Nephron progenitor cell (in vitro differentiated cells): ENCODE measurements at places on chromosomes 11 and 22.

DNA sequence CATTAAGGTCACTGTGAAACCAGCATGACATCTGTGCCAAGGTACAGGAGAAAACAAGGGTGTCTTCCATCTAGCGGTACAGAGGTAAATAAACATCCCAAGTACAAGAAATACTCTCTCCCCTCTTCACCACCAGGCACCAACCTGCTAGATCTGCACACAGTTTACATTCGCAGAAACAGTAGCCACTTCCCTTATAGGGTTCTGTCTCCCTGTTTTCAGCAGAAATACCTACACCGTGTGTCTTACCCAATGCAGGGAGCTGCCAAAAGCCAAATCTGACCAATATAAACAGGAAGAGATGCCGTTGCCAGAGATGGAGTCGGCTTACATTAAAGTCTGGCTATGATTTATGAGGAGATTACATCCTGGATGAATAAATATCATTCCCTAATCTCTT is 1.2 kb downstream of the SCN4B start:
- H3K4me3 ChIP-seq, result peak overlapping the region; percentile 48
- DNase-seq, result no peak
- H3K36me3 ChIP-seq, result no peaks in the 10 kb centered on the region
- peaks cover 100% of the 10 kb centered on the region for H3K27me3 ChIP-seq
- peaks cover 36% of the 10 kb centered on the region for H3K4me1 ChIP-seq

DNA sequence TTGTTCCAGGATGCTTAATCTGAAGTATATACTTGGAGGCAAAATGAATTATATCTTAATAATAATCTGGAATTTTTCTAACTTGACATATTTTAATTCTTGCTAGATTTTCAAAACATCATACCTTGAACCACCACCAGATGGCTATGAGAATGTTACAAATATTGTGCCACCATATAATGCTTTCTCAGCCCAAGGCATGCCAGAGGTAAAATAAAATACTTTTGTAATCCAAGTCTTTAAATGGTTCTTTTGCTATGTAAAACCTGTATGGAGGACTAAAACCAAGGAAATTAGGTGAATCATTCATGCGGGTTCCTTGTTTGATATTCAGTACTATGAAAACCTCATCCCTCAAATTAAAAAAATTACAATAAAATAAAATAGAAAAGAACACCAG is 14.4 kb downstream of the NAALAD2 start:
- peaks cover 15% of the 10 kb centered on the region for H3K36me3 ChIP-seq
- H3K27ac ChIP-seq, result no peak overlapping the region
- no peaks in the 10 kb centered on the region for H3K4me1 ChIP-seq
- H3K27me3 ChIP-seq, result no peaks in the 10 kb centered on the region

- H3K27ac ChIP-seq, result no peak overlapping the region
- peaks cover 10% of the 10 kb centered on the region for H3K36me3 ChIP-seq
- peaks cover 61% of the 10 kb centered on the region for H3K4me1 ChIP-seq
- DNase-seq, result no peak
These were observed 36.6 kb upstream of the GRAMD4 start for GRCh38 chr22:46583571-46583970.

DNA sequence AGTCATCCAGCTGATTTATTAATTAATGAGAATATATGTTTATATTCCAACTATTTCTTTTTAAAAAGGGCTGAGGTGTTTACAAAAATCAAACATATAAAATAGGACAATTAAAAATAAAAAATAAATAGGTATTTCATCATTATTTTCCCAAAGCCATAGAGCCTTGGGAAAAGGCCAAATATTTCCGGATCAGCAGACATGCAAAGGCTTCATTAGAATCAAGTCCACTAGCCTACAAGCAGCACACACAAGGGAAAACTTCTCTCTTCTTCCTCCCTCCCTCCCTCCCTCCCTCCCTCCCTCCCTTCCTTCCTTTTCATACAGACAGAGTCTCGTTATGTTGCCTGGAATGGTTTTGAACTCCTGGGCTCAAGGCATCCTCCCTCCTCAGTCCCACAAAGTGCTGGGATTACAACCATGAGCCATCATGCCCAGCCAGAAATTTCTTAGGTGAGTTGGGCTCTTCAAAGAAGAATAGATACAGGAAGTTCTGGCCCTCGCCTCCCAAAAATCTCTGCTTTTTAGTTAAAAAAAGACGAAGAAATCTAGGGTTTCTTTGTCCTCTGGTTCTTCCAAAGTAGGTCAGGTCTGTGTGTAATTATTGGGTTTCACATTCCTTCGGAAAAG is 121.2 kb downstream of the SIK3 start:
- no peak overlapping the region for H3K4me3 ChIP-seq
- peaks cover 9% of the 10 kb centered on the region for H3K36me3 ChIP-seq
- H3K4me1 ChIP-seq, result peaks cover 10% of the 10 kb centered on the region
- peak overlapping the region; percentile 69 for H3K27ac ChIP-seq
- no peaks in the 10 kb centered on the region for H3K27me3 ChIP-seq
- DNase-seq, result no peak

GRCh38 chr22:19962909-19963806 is 21.5 kb upstream of the TXNRD2 start:
- H3K36me3 ChIP-seq, result no peaks in the 10 kb centered on the region
- H3K4me1 ChIP-seq, result peaks cover 49% of the 10 kb centered on the region
- peaks cover 6% of the 10 kb centered on the region for H3K27me3 ChIP-seq

DNA sequence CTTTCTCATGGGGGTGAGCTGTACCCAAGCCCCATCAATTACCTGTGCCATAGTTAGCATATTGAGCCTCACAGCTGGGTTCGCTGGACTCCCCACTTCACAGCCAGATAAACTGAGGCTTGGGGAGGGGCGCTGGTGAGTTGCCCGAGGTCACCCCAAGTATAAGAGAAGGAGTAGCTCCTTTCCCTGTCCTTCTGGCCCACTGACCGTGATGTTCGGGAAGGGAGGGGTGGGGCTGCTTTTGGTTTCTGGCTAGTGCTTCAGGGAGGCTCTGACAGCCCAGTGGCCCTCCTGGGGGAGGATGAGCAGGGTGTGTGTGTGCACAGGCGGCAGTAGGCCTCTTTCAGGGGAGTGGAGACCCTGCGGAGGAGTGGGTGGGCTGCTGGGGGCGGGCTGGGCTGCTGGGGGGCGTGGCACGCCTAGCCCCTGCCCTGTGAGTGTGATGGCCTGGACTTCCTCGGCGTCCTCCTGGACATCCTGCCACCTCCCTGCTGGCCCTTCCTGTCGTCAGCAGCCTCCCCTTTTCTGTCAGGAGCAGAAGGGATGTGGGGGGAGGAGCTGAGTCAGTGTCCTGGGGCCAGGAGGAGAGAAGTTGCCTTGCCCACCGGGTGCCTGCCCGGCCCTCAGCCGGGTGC is 50.3 kb downstream of the TRIOBP start:
- peak overlapping the region; percentile 68 for H3K27ac ChIP-seq
- peak; percentile 55 for DNase-seq
- peak overlapping the region; percentile 89 for H3K4me3 ChIP-seq
- H3K36me3 ChIP-seq, result no peaks in the 10 kb centered on the region
- peaks cover 77% of the 10 kb centered on the region for H3K4me1 ChIP-seq
- peaks cover 2% of the 10 kb centered on the region for H3K27me3 ChIP-seq

- H3K27ac ChIP-seq, result no peak overlapping the region
- no peak overlapping the region for H3K4me3 ChIP-seq
- no peaks in the 10 kb centered on the region for H3K36me3 ChIP-seq
- H3K27me3 ChIP-seq, result peaks cover 48% of the 10 kb centered on the region
These were observed 5.5 kb downstream of the FGF19 start for GRCh38 chr11:69698362-69698761.

- H3K4me1 ChIP-seq, result peaks cover 43% of the 10 kb centered on the region
- no peaks in the 10 kb centered on the region for H3K27me3 ChIP-seq
- peak overlapping the region; percentile 81 for H3K27ac ChIP-seq
- no peaks in the 10 kb centered on the region for H3K36me3 ChIP-seq
- DNase-seq, result no peak
These were observed 7.9 kb upstream of the APLNR start for GRCh38 chr11:57244911-57245310.

DNA sequence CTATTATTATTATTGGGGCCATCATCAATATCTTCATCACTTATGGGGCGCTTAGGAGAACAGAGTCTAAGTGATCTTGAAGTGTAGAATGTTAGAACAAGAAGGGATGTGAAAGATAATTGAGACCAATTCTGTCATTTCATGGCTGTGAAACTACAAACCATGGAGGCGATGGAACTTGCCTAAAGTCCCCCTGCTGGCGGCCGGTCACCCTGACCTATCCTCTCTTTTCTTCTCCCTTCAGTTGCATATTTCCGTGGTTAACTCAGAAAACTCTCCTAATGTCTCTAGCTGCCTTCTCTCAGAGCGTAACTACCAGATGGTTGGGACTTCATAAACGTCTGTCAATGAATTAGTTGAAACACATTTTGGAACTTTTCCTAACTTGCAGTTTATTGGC is 6.6 kb upstream of the OR4B1 start:
- no peaks in the 10 kb centered on the region for H3K27me3 ChIP-seq
- H3K36me3 ChIP-seq, result no peaks in the 10 kb centered on the region
- no peaks in the 10 kb centered on the region for H3K4me1 ChIP-seq
- H3K4me3 ChIP-seq, result no peak overlapping the region

GRCh38 chr22:22928666-22929380 is 41.2 kb downstream of the IGLL5 start:
- H3K4me1 ChIP-seq, result peaks cover 51% of the 10 kb centered on the region
- no peaks in the 10 kb centered on the region for H3K36me3 ChIP-seq
- H3K4me3 ChIP-seq, result no peak overlapping the region
- no peak overlapping the region for H3K27ac ChIP-seq

GRCh38 chr22:40247976-40248375 is 70.3 kb downstream of the TNRC6B start:
- H3K27me3 ChIP-seq, result peaks cover 2% of the 10 kb centered on the region
- H3K4me3 ChIP-seq, result no peak overlapping the region
- peaks cover 29% of the 10 kb centered on the region for H3K4me1 ChIP-seq
- H3K27ac ChIP-seq, result no peak overlapping the region
- peaks cover 60% of the 10 kb centered on the region for H3K36me3 ChIP-seq
- DNase-seq, result no peak

GRCh38 chr11:109939166-109939810 is 153.9 kb upstream of the ZC3H12C start:
- H3K27ac ChIP-seq, result no peak overlapping the region
- H3K27me3 ChIP-seq, result no peaks in the 10 kb centered on the region
- H3K4me1 ChIP-seq, result no peaks in the 10 kb centered on the region
- no peaks in the 10 kb centered on the region for H3K36me3 ChIP-seq
- no peak overlapping the region for H3K4me3 ChIP-seq

GRCh38 chr11:78821371-78822306 is 247.0 kb upstream of the NARS2 start:
- no peak overlapping the region for H3K4me3 ChIP-seq
- H3K36me3 ChIP-seq, result peaks cover 74% of the 10 kb centered on the region
- H3K4me1 ChIP-seq, result peaks cover 28% of the 10 kb centered on the region

GRCh38 chr22:21837248-21837979 is 30.0 kb downstream of the MAPK1 start:
- H3K4me1 ChIP-seq, result peaks cover 52% of the 10 kb centered on the region
- peak overlapping the region; percentile 97 for H3K27ac ChIP-seq
- H3K27me3 ChIP-seq, result no peaks in the 10 kb centered on the region
- no peak for DNase-seq
- H3K4me3 ChIP-seq, result peak overlapping the region; percentile 2

- no peaks in the 10 kb centered on the region for H3K36me3 ChIP-seq
- H3K4me3 ChIP-seq, result no peak overlapping the region
- peaks cover 11% of the 10 kb centered on the region for H3K27me3 ChIP-seq
- no peak for DNase-seq
These were observed 77.9 kb downstream of the FBXO7 start for GRCh38 chr22:32552521-32552920.

DNA sequence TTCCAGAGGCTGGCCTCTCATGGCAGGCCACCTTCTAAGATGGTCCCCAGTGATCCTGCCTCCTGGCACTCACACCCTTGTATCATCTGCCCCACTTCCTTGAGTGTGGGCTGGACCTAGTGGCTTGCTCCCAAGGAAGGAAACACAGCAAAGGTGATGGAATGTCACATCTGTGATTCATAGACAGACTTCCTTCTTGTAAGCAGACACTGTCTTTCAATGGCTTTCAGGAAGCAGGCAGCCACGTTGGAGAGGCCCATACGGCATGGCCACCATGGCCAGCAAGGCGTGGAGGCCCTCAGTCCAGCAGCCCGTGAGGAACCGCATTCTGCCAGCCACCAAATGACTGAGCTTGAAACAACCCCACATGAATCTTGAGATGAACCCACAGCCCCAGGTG is 11.3 kb downstream of the LMO1 start:
- H3K4me3 ChIP-seq, result no peak overlapping the region
- no peaks in the 10 kb centered on the region for H3K36me3 ChIP-seq
- H3K27me3 ChIP-seq, result peaks cover 13% of the 10 kb centered on the region
- H3K27ac ChIP-seq, result no peak overlapping the region
- no peak for DNase-seq
- no peaks in the 10 kb centered on the region for H3K4me1 ChIP-seq

DNA sequence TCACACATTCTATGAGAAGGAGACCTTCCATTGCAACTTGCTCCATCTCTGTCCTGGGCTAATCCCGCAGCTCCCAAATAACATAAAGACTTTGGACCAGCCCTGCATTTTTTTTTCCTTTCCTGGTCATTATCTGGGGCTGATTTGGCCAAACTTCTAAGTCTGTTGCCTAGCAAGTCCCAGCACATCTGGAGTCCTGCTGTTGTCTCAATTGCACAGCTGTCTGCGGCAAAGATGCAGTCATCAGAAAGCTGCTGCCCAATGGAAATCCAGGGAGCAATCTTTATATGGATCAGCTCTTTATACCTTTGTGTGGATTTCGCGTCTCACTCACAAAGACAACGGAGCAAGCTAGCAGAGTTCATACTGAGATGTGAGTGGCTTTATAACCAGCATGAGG is 105.9 kb downstream of the NXPE2 start:
- H3K4me1 ChIP-seq, result peaks cover 55% of the 10 kb centered on the region
- no peak overlapping the region for H3K4me3 ChIP-seq
- H3K36me3 ChIP-seq, result no peaks in the 10 kb centered on the region
- peaks cover 12% of the 10 kb centered on the region for H3K27me3 ChIP-seq
- no peak for DNase-seq
- no peak overlapping the region for H3K27ac ChIP-seq
